Body of pancreas (tissue), 4 donors: ENCODE measurements at places on chromosomes 2 and 18.

DNA sequence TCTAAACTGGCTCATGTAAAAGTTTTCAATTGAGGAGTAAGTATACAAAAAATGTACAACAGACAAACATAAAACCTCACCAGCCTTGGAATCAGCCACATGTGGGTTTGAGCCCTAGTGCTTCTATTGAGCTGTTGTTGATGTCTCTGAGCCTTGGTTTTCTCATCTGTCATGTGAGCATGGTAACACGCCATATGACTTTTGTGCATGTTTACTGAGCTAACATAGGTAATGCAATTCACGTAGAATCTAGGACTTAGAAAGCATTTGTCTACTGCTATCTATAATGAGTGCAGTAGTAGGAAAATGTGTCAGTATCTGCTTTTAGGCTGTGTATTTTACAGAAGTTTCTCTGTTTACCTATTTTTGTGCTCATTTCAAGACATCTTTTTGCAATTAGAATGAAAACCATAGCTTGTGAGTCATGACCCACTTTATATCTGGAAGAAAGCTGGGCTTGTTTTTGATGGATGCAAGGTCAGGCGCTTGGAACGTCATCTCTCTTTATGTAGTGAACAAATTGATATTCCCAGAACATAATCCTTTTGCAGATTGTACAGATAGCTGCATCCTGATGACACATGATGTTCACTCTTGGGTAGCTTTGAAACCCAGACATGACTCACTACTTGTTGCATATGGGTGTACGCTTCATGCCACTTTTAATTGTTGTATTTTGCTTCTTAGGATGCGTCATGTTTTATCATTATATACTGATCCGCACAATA lies 94.3 kb downstream of the RNF144A start:
- DNase-seq: no peak

DNA sequence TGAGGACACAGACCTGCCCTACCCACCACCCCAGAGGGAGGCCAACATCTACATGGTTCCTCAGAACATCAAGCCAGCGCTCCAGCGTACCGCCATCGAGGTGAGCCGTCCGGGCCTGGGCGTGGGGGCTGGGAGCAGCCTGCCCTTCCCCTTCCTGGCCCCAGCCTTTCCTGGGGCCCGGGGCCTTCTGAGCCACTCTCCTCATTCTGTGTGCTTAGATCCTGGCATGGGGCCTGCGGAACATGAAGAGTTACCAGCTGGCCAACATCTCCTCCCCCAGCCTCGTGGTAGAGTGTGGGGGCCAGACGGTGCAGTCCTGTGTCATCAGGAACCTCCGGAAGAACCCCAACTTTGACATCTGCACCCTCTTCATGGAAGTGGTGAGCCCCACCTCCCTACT lies 157.9 kb downstream of the DYSF start:
- peak; percentile 5 for DNase-seq

GRCh38 chr2:24163601-24164000 lies 11.3 kb upstream of the FAM228A start:
- no peak for DNase-seq

- no peak for DNase-seq
These were observed 60.4 kb upstream of the TWIST2 start for GRCh38 chr2:238787501-238787900.

DNA sequence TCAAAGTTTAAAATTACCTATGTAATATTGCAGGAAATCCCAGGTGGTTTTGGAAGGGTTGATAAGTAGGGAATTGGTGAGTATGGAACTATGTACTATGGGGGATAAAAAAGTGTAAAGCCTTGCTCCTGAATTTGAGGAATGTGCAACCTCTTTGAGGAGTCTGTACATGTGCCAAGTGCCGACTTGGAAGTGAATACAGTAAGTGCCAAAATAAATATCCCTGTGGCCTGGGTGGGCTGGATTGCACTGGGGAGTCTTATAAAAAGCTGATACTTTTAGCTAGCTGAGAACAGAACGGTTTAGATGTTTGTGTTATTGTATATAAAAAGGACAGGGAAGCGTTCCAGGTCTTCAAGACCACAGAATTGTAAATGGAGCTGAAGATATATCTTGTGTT lies 317.1 kb upstream of the LRRTM1 start:
- DNase-seq: no peak

DNA sequence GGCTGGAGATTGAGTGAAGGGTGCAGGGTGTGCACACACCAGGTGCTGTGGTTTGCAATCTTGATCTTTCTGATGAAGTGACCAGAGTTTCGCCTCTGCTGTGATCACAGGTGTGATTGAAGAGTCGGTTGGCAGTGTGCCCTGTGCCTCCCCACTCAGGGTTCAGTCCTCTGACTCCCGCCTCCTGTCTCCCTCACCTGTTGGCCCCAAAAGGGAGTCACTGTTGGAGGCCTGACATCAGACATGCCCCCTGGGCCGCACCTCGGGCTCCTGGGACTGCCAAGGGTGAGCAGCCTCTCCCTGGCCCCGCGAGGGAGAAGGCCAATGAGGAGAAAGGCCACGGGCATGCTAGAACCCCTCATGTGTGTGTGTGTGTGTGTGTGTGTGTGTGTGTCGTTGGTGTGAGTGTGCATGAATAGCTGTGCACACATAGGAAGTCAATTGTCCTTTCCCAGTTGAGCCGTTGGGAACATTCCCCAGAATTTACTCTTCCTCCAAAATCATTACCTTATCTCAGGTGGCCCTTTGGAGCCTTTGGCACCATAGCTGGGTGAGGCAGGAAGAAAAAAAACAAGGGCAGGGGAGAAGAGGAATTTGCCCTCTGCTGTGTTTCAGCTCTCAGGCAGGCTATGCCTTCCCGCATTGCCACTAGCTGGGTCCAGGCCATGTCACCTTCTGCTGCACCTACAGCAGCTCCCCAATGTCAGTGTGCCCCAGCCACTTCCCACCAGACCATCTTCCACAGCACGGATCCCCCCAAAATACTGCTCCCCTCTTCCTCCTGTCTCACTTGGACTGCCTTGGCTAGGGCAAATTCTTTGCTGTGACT lies 78.1 kb upstream of the LAPTM4A start:
- DNase-seq: peak; percentile 67

- no peak for DNase-seq
These were observed 161.3 kb downstream of the SETBP1 start for GRCh38 chr18:44841752-44842587.

DNA sequence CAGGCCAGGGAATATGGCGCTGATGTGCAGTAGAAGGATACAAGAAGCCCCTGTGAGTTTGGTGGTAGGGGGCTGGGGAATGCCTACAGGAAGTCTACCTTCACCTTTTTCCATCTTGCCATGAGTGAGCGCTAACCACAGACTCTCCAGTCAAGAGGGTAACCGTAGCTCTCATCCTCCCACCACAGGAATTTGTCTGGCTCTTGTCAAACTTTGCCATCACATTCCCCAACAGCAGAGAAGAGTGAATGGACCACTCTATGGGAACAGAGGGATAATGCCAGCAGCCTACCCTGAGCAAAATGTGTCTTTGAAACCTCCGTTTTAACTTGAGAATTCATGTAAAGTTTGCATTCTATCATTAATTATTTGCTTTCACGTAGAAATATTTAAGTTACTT lies 168.3 kb downstream of the NRP2 start:
- DNase-seq: no peak

DNA sequence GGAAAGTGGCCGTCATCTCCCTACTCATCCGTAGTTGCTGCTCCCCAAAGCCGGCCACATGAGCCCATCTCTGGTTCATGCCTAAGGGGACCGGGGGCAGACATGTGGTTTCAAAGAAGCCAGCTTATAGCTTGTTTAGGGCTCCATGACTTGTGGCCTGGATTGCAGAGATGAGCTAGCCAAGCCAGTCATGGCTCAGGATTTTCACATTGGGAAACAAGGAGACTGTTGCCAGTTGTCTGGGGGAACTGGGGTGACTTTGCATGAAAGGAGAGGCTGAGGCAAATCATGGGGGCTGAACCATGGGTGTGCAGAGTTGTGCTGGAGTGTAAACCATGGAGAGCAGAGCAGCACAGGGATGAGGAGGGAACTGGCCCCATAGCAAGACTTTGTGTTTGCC lies 183.0 kb upstream of the APCDD1 start:
- no peak for DNase-seq

DNA sequence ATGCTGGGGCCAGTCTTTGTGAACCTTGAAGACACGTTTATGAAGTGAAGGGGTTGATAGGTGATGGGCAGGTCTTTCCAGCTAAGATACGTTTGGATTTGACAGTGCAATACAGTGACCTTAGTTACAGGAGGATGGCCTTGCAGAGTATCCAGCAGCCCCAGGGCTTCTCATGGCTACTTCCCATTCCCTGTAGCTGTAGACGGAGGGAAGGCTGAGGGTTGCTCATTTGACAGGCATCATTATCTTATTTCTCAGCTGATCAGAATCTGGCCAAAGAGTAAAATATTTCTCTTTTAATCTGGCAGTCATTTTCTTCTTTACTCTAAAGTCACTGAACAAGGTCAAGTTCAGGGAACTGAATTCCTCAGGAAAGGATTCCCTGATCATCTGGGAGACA lies 85.1 kb upstream of the RMDN2 start:
- no peak for DNase-seq

DNA sequence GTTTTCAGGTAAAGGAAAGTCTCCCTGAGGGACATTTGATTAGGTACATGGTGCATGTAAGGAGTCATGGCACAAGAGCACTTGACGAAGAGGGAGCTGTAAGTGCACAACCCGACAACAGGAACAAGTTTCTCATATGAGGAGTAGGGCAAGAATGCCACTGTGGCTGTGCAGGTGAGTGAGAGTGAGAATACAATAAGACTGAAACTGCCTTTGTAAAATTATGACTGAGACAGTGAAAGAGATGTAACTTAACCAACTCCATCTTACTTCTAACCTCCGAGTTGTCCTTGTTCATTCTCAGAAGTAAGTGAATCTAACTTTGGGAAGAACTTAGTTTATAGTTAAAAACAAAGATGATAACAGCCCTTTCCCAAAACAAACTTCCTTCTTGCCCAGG lies 1025.8 kb upstream of the CNTNAP5 start:
- DNase-seq: no peak

GRCh38 chr2:62330959-62331358 lies 135.0 kb downstream of the B3GNT2 start:
- DNase-seq: no peak

DNA sequence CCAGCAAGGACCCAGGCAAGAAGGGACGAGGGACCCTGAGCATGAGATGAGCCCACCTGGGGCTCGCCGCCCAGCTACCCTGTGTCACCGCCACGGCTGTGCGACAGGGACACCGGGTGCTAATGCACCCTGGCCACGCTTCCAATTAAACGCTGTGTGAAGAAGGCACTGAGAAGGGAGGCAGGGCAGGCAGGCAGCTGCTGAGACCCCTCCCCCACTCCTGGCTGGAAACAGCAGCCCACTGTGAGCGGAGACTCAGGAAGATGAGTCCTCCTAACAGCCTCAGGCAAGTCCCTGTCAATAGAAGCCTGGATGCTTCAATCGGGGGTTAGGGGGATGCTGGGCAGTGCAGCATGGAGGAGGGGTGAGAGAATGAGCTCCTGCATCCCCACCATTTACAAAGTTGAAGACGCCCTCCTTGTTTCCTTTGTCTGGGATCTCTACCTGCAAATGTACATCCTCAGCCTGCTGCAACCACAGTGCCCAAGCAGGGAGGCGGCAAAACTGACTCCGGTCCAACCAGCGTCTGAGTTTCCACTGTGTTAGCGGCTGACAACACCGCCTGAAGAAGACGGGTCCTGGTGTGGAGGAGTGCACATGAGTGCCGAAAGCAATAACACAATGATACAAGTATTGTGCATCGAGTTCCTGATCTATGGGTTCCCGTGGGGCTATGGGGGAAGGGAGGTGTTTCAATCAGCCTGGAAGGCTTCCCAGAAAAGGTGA lies 12.8 kb downstream of the TMEM163 start:
- no peak for DNase-seq

- no peak for DNase-seq
These were observed 6.0 kb downstream of the MC2R start for GRCh38 chr18:13909141-13909940.

GRCh38 chr2:59461127-59461526 lies 1092.3 kb downstream of the BCL11A start:
- no peak for DNase-seq

DNA sequence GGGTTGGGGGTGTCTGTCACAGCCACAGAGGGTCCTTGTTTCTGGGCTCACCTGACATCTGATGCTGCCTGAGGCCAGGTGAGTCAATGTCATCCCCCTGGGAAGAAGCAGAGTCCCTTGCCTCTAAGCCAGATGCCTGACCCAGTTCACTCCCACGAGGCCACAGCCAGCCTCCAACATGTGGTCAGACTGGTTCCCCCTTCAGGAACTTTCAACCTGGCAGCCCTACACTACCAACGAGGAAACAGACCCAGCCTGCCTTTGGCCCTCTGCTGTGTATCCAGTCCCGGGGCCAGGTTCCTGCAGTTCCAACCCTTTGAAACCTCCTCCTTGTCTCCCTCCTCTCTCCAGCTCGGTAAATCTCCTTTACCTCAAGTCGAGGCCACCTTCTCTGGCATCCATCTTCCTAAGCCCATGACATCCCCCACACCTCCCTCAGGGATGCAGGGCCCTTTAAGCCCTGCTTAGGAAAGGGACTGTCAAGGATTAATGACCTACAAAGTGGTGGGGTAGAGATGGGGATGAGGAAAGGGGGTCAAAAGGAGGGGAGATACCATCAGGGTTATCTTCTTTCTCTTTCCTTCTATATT lies 49.2 kb upstream of the SMAD2 start:
- DNase-seq: no peak

- peak; percentile 19 for DNase-seq
These were observed 264.8 kb downstream of the KLHL29 start for GRCh38 chr2:23649819-23650218.

- DNase-seq: no peak
These were observed 172.4 kb upstream of the HS6ST1 start for GRCh38 chr2:128490881-128491691.

DNA sequence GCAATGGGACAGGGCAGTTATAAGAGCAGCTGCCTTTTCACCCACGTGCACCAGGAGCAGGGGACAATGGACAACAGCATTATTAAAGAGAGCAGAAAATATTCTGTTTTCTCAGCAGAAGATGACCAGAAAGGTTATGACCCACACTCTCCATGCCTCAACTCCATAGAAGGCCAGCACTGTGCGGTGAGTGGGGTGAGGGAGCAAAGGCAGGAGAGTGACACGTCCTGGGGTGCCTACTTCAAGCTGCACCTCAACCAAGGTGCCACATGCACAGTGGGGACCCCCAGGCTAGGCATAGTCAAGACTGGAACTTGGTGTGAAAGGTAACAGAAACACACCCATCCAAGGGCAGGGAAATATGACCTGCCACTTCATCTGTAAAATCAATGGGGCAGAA lies 50.4 kb downstream of the POLR1A start:
- no peak for DNase-seq

GRCh38 chr2:145861940-145862339 lies 1342.0 kb upstream of the ZEB2 start:
- no peak for DNase-seq

- DNase-seq: no peak
These were observed 336.3 kb downstream of the DYSF start for GRCh38 chr2:71789556-71790204.

DNA sequence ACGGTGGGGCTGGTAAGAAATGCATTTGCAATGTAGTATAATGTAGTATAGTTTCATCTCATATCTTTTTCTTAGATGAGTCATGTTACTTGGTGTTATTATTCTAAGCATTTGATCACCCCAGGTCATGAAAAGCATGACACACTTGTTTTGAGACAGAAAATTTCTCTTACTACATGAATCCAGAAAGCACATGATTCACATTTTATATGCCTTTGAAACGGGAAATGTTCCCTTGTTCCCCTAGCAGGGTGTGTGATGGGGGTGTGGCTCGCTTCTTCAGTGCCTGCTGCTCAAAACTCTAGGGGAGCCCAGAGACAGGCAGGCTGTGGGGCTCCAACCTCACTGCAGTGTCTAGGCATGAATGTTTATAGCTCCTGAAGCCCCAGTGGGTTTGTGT lies 116.0 kb upstream of the RAB27B start:
- DNase-seq: no peak
